Cerebellum (tissue), 4 donors: ENCODE measurements at places on chromosomes 2 and 18.

DNA sequence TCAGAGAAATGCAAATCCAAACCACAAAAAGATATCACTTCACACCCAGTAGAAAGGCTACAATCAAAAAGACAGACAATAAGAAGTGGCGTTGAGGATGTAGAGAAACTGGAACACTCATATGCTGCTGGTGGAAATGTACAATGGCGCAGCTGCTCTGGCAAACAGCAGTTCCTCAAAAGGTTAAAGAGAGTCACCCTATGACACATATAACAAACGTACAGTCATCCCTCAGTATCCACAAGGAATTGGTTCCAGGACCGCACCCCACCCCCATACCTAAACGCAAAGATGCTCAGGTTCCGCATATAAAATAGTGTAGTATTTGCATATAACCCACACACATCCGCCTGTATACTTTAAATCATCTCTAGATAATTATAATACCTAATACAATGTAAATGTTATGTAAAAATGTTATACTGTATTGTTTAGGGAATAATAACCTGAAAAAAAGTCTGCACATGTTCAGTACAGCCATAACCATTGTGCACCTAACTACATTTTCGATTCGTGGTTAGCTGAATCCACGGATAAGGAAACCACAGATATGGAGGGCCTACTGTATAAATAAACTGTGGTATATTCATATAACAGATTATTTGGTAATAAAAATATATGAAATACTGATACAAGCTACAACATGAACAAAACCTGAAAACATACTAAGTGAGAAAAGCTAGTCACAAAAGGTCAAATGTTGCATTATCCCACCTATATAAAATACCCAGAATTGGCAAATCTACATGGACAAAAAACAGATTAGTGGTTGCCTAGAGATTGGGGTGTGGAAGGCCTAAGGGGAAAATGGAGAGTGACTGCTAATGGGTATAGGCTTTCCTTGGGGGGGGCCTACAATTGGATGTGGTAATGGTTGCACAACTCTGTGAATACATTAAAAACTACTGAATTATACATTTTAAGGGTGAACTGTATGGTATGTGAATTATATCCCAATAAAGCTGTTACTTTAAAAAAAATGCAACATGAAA lies 37.5 kb downstream of the UXS1 start:
- no peak for DNase-seq

GRCh38 chr2:188291142-188291616 lies 495 bp upstream of the GULP1 start:
- no peak for DNase-seq

GRCh38 chr2:100856732-100857131 lies 36.8 kb downstream of the NPAS2 start:
- DNase-seq = no peak

- DNase-seq = no peak
These were observed 130.6 kb downstream of the TDRD15 start for GRCh38 chr2:21254170-21254965.

GRCh38 chr2:104428155-104428554 lies 425.8 kb upstream of the POU3F3 start:
- DNase-seq = no peak

- no peak for DNase-seq
These were observed 81.3 kb upstream of the PELI1 start for GRCh38 chr2:64225491-64225890.

GRCh38 chr2:70995426-70995729 lies 705 bp upstream of the TEX261 start:
- peak; percentile 68 for DNase-seq

DNA sequence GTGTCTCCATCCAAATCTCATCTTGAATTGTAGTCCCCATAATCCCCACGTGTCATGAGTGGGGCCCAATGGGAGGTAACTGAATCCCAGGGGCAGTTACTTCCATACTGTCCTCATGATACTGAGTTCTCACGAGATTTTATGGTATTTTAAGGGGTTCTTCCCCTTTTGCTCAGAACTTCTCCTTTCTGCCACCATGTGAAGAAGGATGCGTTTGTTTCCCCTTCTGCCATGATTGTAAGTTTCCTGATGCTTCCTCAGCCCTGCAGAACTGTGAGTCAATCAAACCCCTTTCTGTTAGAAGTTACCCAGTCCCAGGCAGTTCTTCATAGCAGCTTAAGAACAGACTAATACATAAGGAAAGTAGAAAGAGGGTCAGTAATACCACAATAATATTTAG lies 480.4 kb downstream of the KCNJ3 start:
- DNase-seq = no peak

- DNase-seq = no peak
These were observed 34.7 kb downstream of the FAM228A start for GRCh38 chr2:24209389-24210105.

DNA sequence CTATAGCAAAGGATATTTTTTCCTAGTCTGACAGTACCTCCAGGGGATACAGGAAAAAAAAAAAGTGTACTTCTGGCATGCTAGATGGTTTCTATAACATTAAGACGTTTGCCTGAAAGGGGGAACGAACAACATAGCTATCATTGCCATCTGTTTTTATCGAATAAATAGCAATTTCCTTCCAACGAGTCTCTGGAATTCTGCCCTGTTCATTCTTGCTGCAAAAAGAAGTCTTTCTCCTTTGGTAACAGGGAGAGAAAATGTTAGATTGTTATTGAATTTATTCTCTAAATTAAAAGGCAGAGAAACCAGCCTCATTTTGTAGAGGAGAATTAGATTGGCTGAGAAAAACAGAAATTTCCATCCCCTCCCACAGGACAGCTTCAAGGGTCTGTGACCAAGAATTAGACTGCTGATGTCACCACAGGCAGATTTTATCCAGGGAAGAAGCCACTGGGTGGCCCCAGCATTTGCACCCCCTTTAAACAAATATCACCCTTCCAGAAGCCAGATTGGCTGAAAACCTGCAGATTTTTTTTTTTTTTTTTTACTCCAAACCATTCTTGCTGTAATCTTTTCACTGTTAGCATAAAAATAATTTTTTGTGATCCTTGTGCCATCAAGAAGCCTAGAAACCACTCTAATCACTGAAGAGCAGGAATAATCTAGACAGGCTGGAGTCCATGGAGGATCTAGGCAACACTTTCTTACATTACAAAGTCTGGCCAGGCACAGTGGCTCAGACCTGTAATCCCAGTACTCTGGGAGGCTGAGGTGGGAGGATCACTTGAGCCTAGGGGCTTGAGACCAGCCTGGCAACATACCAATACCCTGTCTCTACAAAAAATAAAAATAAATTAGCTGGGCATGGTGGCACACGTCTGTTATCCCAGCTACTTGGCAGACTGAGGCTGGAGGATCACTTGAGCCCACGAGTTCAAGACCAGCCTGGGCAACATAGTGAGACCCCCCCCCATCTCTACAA lies 12.0 kb downstream of the WDFY1 start:
- no peak for DNase-seq

DNA sequence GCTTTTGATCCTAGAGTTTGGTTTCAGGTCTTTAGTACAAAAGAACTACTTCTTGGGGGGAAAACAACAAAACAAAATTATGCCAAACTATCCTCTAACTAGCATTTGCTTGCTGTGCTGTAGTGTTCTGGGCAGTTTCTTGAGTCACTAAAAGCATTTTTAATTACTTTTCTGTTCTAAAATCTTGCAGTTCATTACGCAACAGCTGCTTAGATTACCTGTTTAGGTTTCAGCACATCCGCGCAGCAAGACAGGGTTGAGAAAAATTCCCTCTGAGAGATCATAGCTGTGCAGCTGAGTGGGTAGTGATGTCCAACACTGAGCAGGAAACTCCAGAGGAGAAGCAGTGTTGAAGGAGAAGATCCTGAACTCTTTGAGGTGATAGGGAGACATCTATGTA lies 9.0 kb downstream of the DAW1 start:
- no peak for DNase-seq

- DNase-seq = peak; percentile 8
These were observed 25.0 kb upstream of the PHLPP1 start for GRCh38 chr18:62690236-62690815.

DNA sequence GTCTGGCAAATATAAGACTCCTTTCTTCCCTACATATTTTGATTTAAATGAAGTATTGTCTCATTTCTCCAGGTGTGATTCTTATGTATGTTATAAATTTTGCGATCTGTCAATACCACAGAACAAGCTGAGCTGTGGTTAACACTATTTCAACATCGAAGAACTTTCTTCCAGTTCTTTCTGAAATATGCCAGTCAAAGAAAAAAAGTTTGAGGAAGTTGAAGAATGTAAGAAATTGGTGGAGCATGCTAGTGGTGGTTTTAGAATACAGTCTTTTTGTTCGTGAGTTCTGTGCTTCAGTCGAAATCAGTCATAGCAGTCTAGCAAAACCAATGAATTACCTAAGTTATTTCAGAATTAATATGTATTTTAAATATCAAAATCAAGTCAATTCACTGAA lies 8.6 kb upstream of the COBLL1 start:
- DNase-seq = no peak

DNA sequence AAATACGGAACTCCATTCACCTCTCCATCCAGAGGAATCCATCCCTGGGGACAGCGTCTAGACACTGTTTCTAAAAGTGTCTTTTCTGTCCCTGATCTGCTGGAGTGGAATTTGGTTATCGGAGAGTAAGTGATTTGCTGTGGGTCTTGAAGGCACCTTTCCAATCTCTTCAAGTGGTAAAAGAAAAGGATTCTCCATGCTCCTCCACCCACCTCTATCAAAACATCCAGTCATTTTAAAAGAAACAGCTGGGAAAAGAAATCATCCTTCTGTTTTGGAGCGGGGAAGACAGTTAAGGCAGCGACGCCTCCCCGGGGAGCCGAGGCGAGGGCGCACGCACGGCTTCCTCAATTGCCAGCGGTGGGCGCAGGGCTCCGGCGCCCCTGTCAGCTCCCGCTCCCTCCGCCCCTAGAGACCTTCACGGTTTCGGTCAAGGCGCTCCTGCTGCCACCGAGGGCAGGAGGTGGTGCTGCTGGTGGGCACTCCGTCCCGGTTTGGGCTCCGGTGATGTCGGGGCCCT lies 547 bp downstream of the SLC35F5 start:
- DNase-seq = peak; percentile 2

- DNase-seq = no peak
These were observed 62.9 kb downstream of the PDCL3 start for GRCh38 chr2:100625717-100626116.

DNA sequence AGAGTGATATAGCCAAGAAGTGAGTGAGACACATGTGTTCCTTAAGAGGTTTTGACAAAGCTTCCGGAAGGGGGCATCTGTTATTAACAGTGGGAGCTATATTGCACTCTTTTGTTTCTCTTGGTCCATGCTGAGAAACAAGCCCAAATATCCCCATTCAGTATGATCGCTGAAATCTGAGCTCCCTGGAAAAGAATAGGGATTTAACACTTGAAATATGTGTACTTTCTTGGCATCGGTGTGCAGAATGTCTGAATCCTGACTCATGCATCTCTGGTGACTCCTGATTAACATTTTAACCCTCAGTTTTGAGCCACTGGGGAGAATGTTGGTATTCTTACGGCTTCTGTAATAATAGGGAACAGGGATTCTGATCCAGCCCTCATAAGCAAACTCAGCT lies 448.1 kb downstream of the TSN start:
- no peak for DNase-seq

DNA sequence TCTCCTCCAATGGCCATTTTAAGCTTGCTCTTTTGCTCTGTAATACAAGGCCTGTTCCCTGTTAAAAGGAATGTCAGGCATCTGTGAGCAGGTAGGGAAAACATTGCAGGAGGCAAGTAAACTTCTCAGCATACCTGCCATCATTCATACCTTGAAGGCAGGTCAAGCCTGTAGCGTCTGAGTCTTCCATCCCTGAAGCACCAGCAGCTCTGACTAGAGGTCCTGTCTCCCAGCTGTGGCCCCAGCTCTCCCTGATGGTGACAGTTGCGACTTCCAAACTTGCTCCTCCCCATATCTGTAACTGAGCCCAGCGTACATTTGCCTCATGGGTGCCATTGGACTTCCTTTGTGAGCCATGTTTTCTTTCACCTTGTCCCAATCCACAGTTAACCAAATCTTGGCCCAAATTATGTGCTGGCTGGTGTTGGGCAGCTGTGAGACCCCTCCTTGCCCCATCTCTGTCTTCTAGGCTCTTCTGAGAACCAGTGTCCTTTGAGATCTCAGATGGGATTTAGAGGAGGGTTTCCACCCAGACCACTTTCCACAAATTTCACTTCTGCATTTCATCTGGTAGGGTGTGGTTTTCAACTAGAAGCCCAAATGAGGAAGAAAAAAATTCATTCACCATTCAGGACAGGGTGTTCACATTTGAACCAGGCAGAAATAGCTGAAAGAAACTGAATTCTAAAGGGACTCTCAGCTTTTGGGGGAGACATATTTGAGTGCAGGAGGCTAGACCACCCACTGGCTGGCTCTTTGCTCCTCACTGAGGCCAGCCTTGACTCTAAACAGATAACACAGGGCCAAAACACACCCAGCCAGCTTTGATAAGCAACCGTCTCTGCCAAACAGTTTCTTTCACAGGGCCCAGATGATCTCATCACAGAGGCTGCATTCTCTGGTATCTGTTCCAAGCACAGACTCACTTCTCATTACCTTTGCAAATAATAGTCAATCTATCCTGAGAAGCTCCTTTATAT lies 66.4 kb upstream of the MSH2 start:
- no peak for DNase-seq

DNA sequence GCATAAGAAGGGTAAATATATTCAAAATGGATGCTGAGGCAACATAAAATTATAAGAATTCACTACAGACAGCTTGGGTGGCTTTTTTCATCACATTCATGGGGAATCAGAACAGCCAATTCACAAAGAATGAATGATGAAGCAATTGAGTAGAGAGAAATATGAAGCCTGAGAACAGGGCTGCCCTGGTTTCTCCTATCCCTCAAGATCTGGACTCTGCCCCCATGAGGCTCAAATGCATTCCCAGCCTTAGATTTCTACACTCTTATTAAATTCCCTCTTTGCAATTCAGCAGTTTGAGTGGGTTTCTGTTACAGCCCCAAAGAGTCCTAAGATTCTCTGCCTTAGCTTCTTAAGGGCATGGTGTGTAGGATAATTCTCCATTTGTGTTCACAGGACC lies 172.5 kb downstream of the MAIP1 start:
- no peak for DNase-seq

- DNase-seq = no peak
These were observed 101.7 kb upstream of the ZNF236 start for GRCh38 chr18:76720683-76721082.

- DNase-seq = peak; percentile 83
These were observed at the start of gene TRIP12 for GRCh38 chr2:229921892-229922448. TRIP12 (minus strand) TSS chr2:229922009; CDS start chr2:229880079, 41,930 bp downstream.

GRCh38 chr2:111659361-111660333 lies 224.3 kb downstream of the ANAPC1 start:
- no peak for DNase-seq
